ENCODE measurements at places on chromosomes 12 and 14.
A peak's percentile ranks its signal among the peaks of the same experiment; 100 is the strongest.

DNA sequence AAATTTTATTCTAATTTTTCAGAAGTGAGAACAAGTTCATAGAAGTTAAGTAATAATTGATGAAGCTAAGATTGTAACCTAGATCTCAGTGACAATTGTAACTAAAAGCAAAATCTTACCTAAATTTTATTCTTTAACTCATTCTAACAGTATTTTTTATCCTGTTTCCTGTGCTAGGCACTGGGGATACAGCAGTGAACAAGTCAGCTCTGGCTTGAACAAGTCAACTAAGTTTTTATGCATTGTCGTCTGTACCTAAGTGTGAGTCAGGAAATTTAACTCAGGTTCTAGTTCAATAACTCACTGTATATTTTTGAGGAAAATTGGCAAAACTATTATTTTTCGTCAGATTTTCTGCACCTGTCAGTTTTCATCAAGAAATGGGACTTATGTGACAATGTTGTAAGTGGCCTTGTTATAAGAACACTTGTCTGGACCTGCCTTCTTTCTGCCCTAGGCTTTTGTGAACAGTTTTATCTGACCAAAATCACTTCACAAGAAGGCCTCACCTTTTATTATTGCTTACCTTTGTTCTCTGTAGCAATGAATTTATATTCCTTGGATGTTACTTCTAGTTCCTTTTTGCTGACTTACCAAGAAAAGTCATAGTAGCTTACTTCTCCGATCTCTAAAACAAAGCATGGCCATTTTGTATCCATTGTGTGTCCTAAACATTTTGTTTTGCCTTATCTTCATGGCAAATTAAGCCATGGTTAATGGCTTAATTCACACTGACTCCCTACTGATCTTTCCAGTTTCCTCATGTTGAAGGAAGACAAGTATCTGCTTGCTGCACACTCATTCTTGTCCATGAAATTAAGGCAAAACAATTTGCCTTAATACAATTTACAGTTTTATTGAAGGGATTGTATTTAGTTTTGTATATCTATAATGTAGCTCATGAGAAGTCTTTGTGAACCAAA, 2.7 kb downstream of the TMTC3 start:
- no peak for DNase-seq

DNA sequence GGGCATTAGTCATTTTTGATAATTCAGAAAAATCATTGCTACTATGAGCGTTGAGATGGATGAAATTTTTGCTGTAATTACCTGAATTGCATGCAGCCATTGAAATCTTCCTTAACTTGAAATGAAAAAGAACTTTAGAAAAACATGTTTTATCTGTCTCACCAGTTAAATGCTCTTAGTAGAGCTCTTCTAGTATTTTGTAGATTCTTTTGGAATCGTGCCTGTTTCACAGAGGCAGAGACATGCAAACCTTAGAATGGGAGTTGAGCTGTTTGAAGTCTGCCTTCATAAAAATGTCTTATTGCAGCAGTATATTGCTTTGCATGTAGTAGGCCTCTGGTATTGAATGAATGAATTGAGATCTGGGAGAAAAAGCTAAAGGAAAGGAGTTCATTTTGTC, 4.2 kb downstream of the PEX5 start:
- DNase-seq, result no peak

DNA sequence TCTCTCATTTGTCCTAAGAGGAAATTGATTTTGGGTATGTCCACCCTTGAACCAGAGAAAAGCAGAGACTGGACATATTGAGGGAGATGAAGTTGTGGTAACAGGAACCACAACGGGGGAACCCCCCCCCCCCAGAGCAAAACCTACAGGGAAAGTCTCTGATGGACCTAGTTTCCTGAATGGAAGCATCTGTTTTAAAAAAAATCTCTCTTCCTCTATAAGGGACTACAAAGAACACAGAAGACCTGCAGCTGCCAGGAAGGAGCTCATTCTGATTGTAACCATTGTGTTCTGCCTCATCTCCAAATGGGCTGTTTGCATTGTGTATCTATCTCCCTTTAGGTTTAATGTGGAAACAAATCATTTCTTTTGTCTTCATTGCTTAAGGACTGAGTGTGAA, 13.4 kb downstream of the C1S start:
- DNase-seq, result no peak

- DNase-seq, result no peak
These were observed 428.2 kb downstream of the ATP23 start for GRCh38 chr12:58369576-58369975.

DNA sequence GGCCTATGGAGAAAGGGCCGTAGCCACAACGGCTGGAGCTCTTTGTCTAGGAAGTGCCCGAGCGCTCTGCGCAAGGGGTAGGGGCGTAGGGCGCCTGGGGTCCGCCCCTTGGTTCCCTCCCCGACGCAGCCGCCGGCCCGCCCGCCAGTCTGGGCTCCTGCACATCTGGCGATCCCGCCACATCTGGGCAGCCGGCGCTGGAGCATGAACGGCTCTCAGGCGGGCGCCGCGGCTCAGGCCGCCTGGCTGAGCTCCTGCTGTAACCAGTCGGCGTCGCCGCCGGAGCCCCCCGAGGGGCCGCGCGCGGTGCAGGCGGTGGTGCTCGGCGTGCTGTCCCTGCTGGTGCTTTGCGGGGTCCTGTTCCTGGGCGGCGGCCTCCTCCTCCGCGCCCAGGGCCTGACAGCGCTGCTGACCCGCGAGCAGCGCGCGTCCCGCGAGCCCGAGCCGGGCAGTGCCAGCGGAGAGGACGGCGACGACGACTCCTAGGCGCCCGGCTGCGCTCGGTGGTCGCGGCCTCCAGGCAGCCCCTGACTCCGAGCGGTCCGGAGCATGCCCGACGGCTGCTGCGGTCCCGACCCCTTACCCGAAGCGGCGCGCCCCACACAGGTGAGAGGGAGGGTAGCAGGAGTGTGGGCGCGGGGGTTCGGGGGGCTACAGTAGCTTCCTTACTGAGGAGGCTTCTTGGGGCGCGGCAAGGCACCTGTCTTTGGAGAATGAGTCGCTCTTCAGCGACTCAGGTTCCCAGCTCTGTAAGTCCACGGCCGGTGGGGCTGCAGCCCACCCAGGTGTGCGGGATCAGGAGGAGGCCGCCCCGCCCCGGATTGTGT, at the start of gene SMIM41:
TSS of gene SMIM41 (plus strand) at position 129 of the 827 bp plus-strand sequence. CDS start at position 205, 76 bp downstream.
- no peak for DNase-seq

DNA sequence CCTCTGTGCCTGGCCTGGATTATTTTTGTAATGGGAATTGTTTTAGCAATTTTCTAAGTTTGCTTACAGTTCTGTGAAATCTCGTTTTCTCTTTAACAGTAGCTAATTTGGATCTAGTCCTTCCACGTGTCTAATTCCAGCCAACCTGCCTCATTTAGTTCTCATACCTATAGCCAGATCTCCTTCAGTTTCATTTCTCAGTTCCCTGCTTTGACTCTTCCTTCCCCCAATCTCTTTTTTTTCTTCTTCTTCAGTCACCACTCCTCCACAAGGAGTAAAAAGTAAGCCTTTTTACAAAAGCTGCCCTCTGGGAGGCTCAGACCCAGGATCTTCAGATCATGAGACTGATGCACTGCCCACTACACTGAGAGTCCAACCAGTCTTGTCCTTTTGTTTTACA, 1.4 kb downstream of the THTPA start:
- no peak for DNase-seq

GRCh38 chr12:85029456-85029855, 6.6 kb downstream of the TSPAN19 start:
- no peak for DNase-seq

DNA sequence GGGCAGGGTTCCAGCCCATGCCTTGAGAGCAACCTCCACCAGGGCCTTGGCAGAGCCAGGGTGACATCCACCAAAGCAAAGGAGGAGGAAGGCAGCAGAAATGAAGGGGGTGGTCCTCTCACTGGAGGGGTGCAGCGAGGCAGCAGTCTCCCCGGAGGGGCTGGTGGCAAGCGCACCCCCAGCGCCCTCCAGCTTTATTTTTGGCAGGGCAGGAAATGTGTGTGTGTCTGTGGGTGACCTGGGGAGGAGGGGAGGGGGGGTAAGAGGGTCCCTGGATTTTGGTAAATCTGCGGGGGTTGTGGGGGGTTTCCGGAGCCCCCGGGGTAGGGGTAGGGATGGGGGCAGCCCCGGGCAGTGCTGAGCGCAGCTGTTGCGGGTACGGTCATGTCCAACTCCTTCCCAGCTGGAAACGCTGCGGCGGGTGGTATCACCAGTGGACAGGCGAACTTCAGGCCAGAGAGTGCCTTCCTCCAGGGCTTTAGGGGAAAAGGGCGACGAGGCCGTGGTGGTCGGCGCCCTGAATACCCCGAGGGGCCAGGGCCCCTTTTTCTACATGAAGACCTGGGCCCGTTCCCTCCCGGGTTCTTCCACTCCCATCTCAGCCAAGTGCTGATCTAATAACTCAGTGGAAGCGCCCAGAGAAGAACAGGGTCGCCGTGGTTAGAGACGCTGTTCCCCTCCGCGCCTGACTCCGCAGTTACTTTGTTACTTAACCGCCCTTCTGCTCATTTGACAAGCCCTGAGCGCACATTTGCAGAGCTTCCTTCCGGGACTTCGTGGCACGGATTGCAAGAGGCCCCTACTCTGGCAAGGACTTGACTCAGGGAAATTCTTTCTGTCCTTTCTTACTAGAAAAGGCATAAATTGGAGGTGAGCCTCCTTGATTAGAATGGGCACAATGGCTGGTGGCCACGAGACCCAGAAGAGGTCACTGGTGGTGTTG, 55.2 kb downstream of the FOS start:
- DNase-seq, result peak; percentile 6

GRCh38 chr14:69953266-69953915, 74.2 kb downstream of the SMOC1 start:
- DNase-seq, result no peak

GRCh38 chr14:24875991-24876878, 173.7 kb downstream of the STXBP6 start:
- DNase-seq, result no peak
